ENCODE measurements at places on chromosomes 4 and X.

GRCh38 chrX:69412661-69413060 is 91.5 kb upstream of the NALF2 start:
- DNase-seq, result no peak

- no peak for DNase-seq
Observed at GRCh38 chr4:10074076-10074766, 42.4 kb downstream of the WDR1 start.

DNA sequence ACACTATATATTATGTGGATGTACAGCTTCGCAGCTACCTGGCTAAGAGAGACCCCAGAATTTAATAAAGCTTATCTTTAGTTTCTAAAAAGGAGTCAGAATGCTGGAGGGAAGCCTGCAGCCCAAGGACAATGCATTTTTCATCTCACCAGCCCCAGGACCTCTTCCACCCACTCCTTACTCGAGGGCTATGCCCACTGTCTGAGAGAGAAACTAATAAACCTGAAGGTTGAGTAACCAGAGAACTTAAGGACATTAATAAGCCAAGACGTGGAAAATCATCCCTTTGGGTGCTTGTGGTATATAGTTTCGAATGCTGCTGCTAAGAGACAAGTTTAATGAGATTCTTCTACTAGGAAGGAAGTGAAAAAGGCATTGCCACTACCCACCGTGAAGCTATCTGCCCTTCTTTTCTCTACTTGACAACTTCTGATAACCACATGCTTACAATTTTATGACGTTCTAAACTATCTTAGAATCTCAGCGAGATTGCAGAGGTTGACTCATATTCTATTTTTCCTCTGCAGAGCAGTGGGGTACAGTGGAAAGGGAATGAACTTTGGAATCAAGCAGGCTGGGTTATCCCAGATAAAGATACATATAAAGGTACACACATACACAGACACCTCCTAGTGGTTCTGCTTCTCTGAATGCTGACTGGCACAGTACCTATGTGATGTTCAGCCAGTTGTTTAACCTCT is 3.3 kb downstream of the RELL1 start:
- DNase-seq, result no peak

DNA sequence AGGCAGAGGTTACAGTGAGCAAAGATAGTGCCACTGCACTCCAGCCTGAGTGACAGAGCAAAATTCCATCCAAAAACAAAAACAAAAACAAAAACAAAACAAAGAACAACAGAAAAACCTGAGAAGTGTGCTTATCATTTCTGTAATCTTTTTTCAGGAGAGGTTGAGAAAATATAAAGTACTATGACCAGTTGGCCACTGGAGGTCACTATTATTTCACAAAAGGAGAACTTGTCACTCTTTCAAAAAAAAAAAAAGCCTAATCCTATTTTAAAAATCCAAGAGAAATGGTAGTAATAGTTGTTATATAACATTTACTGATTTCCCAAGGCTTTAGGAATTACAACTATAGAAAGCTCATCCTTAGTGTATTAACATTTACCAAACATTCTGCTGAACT is 24.9 kb upstream of the RNF150 start:
- peak; percentile 14 for DNase-seq

GRCh38 chrX:2559124-2559523 is 58.3 kb upstream of the DHRSX start:
- DNase-seq, result peak; percentile 10

- no peak for DNase-seq
Observed at GRCh38 chrX:140775211-140775610, 65.7 kb downstream of the LINC00632 start.

DNA sequence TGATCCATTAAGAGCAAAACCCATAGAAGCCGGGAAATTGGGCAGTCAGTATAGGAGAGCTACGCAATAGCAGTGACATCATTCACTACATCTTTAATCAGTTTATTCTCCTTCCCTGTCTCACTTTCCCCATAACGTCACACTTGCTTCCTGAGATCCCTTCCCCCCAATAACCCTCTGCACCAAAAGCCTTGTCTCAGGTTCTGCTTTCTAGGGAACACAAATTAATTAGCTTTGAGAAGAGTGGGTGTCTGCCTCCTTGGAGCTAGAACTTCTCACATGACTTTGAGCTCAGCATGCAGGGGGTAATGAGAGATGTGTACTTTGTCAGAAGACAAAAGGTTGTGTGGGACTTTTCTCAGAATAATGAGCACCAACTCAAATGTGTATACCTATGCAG is 128.3 kb upstream of the MAOA start:
- DNase-seq, result no peak

DNA sequence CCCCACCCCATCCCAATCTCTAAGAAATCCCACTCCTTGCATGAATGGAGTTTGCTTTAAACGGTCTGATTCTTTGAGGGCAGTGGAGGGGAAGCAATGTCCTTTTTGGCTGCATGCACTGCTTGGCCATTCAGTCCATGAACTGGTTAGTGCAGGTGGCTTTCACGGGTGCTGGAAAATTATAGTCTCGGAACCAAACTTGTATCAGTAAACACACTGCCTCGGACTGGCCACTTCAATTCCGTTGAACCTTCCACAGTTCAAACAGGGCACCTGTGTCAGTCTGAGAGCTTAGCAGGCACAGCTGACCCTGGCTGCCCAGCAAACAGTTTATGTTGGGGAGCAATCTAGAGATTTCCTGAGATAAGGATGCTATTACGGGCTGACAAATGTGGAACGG is 255.6 kb downstream of the DHX15 start:
- no peak for DNase-seq

GRCh38 chr4:101008503-101008902 is 338.8 kb downstream of the PPP3CA start:
- DNase-seq, result no peak

- no peak for DNase-seq
Observed at GRCh38 chrX:21590012-21590776, 67.9 kb downstream of the KLHL34 start.

DNA sequence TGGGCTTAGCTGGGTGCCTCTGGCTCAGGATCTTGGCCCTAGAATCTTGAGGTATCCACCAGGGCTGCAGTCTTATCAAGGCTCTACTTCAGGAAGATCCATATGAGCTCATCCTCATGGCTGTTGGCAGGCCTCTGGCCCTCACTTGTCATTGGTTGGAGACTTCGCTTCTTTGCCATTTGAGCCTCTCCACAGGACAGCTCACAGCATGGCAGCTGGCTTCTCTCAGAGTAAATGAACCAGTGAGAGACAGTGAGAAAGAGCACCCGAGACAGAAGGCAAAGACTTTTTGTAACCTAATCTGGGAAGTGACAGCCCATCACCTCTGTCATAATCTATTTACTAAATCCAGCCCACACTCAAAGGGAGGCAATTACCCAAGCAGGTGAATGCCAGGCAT is 236.8 kb downstream of the GPAT3 start:
- DNase-seq, result no peak

DNA sequence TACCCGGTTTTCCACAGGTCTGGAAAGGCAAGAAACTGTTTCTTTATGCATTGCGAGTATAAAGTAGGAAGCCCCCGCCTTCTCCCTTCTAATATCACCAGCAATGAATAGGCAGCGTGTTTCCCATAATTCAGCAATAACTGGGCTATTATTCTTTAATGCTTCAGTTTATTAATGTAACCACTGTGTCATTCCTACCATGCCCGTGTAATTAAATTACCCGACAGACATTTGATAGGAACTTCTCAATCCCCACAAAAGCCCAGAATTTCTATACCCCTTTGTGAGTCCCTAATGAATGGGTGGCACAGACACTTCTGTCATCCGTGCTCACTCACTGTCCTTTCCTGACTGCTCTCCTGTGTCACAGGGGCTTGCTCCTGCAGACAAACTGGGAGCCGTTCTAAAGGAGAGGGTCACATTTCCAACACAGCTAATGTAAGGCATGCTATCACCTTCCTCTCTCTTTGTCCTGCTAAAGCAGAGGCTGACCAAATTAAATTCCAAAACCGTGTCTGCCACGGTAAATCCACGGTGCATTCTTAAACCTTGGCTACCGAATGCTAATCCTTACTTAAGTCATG is 108.5 kb upstream of the MID1 start:
- DNase-seq, result no peak

GRCh38 chr4:92344216-92344615 is 40.5 kb downstream of the GRID2 start:
- no peak for DNase-seq

- DNase-seq, result peak; percentile 72
Observed at GRCh38 chr4:106868381-106869035, 167.6 kb downstream of the DKK2 start.

DNA sequence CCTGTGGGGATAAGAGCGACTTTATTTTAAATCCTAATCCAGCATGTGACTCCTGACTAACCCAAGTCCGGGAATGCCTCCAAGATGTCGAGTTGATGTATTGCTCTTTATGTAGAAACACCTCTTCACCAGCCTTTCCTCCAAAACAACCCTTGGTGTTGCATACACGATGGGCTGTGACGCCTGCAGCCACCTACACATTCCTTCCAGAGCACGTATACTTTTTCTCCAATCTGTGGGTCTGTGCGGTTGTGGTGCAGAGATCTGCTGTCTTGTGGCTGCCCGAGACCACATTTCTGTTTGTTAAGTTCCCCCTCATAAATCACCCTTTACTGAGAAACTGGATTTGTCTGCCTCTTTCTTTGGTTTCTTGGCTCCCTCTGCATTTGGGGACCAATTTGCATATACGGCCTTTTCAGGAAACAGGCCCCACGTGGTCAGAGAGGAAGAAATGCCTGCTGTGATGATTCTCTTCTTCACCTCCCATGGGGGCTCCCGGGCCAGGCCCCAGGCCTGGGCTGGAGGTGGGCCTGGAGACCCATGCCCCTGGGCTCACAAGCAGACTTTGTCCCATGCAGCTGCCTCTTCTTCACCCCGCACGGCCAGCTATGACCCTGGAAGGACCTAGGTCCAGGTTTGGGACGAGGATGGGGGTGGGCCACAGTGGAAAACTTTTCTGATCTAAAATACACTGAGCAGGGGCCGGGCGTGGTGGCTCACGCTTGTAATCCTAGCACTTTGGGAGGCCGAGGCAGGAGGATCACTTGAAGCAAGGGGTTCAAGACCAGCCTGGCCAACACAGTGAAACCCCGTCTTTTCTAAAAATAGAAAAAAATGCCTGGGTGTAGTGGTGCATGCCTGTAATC is 21.4 kb upstream of the AFAP1 start:
- DNase-seq, result peak; percentile 95

- no peak for DNase-seq
Observed at GRCh38 chrX:87265518-87265917, 252.1 kb upstream of the KLHL4 start.

- no peak for DNase-seq
Observed at GRCh38 chr4:145720656-145721055, 40.7 kb downstream of the C4orf51 start.

DNA sequence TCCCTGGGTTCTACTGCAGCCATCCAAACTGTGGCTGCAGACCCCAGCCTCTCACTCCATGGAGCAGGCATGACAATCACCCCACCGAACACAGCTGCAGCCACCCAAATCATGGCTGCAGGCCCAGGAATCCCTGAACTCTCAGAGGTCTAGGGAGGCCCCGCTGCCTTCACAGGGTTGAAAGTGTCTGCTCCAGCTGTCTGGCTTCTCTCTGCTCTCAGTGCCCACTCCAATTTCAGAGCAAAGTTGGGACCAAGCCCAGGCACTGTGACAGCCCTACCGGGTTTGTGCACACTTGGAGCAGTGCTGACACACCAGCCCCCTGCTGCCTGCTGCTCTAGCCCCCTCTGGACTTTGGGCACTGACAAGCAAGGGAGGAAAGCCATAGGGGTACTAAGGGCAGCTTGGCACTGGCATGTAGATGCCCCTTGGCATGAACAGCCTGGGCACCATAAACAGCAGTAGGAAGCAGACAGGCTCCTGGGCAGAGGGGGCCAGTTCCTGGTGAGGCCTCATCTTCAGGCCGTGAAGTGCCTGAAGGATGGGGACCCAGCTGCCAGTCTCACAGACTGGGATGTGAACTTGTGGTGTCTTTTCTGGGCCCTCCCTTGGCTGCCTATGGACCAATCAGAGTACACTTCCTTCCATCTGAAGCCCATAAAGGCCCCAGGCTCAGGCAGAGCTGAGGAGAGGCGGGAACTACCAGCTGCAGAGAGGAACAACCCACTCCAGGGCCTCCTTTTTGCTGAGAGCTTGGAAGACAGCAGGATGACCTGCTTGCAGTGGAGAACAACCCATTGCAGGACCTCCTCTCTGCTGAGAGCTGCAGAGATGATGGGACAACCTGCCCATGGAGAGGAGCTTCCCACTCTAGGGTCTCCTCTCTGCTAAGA is 68.8 kb downstream of the TECRL start:
- DNase-seq, result no peak

GRCh38 chr4:43457866-43458265 is 565.4 kb downstream of the GRXCR1 start:
- DNase-seq, result no peak

- DNase-seq, result peak; percentile 0
Observed at GRCh38 chrX:115134382-115134781, 54.8 kb upstream of the RBMXL3 start.

- no peak for DNase-seq
Observed at GRCh38 chrX:12951595-12951975, 23.3 kb upstream of the TMSB4X start.

DNA sequence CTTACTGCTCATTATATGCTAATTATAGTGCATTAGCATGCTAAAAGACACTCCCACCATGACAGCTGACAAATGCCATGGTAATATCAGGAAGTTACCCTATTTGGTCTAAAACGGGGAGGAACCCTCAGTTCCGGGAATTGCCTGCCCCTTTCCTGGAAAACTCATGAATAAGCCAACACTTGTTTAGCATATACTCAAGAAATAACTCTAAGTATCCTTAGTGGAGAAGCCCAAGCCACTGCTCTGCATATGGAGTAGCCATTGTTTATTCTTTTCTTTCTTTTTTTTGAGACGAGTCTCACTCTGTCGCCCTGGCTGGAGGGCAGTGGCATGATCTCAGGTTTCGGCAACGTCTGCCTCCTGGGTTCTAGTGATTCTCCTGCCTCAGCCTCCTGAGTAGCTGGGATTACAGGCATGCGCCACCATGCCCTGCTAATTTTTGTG is 15.5 kb downstream of the NUDT6 start:
- DNase-seq, result no peak

DNA sequence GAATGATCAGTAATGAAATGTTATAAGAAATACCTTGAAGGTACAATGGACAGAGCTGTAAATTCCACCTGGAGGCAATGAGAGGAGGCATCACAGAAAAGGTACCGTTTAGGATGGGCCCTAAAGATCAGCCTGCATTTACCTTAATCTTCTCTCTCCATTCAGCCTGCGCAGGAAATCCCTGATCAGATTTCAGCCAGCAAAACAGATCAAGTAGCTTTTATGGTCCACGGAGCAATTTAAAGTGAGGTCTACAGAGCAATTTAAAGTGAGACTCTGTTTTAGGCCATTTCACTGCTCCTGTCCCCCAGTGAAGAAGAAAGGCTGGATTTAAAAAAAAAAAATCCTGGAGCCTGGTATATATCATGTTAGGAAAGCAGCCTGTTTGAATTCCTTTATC is 195.1 kb upstream of the VCX start:
- DNase-seq, result no peak

GRCh38 chrX:99242001-99242400 is 1168.1 kb downstream of the PCDH19 start:
- no peak for DNase-seq

DNA sequence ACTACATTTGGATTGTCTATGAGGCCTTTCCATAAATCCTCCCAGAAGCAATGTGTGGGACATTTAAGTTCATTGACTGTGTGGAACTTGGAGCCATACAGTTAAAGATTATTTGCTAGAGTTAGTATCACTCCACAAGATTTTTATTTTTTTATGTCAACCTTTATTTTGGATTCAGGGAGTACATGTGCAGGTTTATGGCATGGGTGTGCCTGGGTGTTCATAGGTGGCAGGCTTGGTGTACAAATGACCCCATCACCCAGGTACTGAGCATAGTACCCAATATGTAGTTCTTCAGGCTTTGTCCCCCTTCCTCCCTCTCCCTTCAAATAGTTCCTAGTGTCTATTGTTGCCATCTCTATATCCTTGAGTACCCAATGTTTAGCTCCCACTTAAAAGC is 199.8 kb upstream of the ZFP42 start:
- no peak for DNase-seq
